ENCODE measurements at places on chromosomes 6 and 20.

DNA sequence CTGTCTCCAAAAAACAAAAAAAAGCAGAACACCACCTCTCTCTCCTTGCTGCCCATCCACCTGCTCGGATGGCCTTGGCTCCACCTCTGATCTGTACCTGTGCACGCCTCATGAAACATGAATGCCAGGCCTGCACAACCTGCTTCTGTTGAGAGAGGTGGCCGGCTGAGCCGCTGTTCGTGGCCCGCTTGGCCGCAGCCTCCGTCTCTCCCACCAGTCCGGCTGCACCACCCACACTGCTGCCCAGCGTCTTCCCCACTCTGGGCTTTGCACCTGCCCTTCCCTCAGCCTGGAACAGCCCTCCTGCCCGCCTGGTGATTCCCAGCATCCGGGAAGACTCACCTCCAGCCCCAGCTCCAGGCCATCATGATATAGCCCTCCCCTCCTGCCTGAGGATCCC lies 12.2 kb upstream of the ZBTB46 start:
- no peak for DNase-seq

- DNase-seq, result no peak
Observed at GRCh38 chr20:47606414-47606982, 104.8 kb downstream of the NCOA3 start.

GRCh38 chr6:142940487-142940886 lies 4.5 kb downstream of the HIVEP2 start:
- no peak for DNase-seq

DNA sequence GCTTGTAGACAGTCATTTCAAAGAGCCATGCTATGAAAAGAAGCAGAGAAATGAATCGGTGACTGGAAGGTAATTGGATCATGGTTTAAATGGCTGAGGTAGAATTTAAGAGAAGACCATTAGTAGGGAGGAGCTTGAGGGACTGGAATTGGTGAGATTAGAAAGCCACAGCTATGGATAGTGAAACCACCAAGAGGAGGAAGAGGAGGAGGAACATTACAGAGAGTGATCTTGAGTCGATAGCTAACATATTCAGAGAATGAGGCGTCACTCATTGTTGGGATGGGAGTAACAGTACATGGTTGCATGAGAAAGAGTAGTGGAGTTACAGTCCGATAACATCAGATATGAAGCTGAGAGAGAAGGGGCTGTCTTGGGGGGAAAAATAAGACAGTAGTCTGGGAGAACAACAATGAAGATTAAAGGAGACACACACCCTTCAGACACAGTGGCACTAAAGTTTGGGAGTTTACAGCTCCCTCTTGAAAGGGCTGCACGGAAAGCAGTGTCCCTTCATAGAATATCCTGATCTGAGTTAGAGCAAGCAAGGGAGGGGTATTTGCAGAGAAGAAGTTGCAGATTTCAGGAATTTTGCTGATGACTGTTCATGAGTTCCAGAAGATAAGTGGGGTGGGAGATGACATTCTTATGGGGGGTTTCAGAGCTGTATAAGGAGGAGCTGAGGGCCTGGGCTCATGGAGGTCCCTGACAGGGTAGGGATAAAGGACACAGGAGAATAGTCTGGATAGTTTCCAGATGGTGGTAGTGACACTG lies 15.1 kb upstream of the LAMP5 start:
- no peak for DNase-seq

DNA sequence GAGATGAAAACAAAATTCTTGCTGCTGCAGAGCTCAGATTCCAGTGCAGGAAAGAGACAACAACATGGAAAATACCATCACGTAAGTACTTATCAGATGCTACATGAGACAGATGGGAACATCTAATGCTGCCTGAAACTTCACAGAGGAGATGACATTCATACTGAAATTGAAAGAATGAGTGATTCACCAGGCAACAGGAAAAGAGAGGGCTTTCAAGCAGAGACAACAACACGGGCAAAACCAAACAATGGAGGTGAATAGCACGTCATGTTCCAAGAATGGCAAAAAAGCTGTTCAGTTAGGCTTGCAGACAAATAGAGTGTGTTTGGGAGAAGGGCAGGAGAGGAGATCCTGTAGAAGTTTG lies 39.3 kb downstream of the GTF2H5 start:
- no peak for DNase-seq

All from kidney glomerular epithelial cell (primary cell).